ENCODE measurements at places on chromosomes 13 and 19. TPM values are rescaled to one million over a fixed set of nuclear protein-coding genes. Genes with fewer than 3 reads are reported as not detected.
A peak's percentile ranks its signal among the peaks of the same experiment; 100 is the strongest.

The CEACAM8 gene
- 0.16 TPM for total RNA-seq

The LYPD5 gene
- 6.3 TPM for total RNA-seq

The TBXA2R gene
- total RNA-seq, result 7.9 TPM

The SPACA4 gene
- not detected for total RNA-seq

The BABAM1 gene
- total RNA-seq, result 75.5 TPM

The CYP2A6 gene
- total RNA-seq, result not detected

The CATSPERD gene
- 2.7 TPM for total RNA-seq

The RPS19 gene
- total RNA-seq, result 2,044 TPM

The SIGLEC14 gene
- total RNA-seq, result 59.9 TPM

The KLK15 gene
- not detected for total RNA-seq

The LIN7B gene
- total RNA-seq, result 6.9 TPM

The ARRDC5 gene
- 0.35 TPM for total RNA-seq

The NLRP5 gene
- not detected for total RNA-seq

DNA sequence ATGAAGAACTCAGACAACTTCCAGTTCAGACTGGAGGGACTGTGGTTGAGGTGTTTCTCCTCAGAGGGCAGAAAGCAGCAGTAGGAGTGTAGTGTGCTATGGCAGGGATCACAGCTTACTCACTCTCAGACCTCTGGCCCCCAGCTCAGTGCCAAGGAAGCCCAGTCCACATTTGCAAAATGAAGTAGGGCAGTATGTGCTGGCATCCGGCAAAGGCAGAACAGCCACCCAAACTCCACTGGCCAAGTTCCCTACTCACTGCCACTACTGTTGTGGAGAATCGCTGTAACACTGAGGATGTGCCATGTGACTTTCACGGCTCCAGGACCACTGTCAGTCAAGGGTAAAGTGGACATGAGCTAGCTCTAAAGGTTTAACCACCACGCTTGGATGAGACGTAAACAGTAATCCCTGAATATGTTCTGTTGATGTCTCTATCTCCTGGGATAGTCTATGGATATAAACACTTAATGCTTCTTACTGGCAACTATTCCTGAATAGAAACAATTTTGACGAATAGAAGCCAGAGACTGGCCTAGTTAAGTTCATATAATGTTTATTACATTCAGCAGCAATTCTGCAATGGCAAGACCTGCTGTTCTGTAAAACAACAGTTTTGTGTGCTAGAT is 67.0 kb upstream of the SLC15A1 start:
- H3K4me1 ChIP-seq, result no peaks in the 10 kb centered on the region
- no peaks in the 10 kb centered on the region for H3K27me3 ChIP-seq
- no peak overlapping the region for H3K4me3 ChIP-seq
- no peak overlapping the region for H3K27ac ChIP-seq
- no peak for DNase-seq

DNA sequence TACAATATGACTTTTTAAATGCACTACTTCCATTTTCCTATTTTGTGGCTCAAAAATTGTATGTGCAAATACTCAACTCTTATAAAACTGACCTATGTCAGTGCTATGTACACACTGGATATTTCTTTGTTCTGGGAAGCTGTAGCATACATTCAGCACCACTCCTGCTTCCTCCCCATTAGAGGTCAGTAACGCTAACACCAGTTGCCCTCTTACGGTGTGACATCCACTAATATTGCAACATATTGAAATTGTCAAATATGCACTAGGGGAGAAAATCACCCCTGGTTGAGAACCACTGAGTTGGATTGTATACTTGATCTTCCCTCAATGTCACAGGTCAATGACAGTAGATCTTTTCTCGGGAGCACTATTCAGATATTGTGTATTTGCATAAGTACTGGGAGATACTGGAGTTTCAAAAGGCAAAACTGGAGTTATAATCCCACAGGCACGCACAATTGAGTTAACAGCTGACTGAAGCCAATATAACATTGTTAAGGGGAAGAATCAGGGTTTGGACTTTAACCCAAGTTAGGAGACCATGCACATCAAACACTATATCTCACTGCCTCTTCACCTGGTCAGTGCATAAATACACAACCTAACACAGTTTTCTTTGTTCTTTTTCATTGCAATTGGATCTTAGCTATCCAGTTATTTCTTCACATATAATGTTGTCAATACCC is 1276.5 kb upstream of the MIR17HG start:
- no peaks in the 10 kb centered on the region for H3K36me3 ChIP-seq
- DNase-seq, result no peak
- H3K4me3 ChIP-seq, result no peak overlapping the region
- H3K27ac ChIP-seq, result no peak overlapping the region

GRCh38 chr19:6032827-6033226 is 54.9 kb upstream of the RANBP3 start:
- no peaks in the 10 kb centered on the region for H3K4me1 ChIP-seq
- DNase-seq, result no peak
- no peaks in the 10 kb centered on the region for H3K36me3 ChIP-seq
- H3K4me3 ChIP-seq, result no peak overlapping the region

GRCh38 chr19:18304208-18304457 is 18.7 kb downstream of the LSM4 start:
- H3K27ac ChIP-seq, result peak overlapping the region; percentile 98
- no peaks in the 10 kb centered on the region for H3K27me3 ChIP-seq
- peak overlapping the region; percentile 40 for H3K4me3 ChIP-seq
- no peak for DNase-seq
- H3K4me1 ChIP-seq, result peaks cover 17% of the 10 kb centered on the region

DNA sequence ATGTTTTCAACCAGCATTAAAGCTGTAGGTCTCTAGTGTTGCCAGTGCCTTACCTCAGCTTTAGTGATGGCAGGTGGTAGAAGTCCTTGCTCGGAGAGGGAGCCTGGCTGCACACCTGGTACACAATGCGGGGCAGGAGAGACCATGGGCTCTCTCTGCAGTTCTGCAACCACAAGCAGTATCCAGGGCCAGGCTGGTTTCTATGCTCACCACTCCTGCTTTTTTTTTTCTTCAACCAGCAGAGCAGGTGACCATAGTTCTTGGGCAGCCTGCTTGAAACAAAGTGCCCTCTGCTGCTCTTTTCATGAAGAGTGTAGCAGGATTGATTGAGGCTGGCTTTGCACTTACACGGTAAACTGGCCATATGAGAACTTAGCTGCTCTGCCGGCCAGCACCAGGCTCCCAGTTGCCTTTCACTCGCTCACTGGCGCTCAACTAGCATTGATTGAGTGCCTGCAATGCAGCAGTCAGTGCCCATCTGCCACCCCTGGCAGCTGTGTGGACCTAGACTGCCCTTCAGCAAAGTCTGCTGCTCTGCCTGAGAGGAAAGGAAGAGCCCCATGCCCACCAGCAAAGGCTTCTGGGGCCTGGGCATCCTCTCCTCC is 4.4 kb upstream of the CHAMP1 start:
- no peak overlapping the region for H3K4me3 ChIP-seq
- no peak overlapping the region for H3K27ac ChIP-seq
- no peak for DNase-seq

GRCh38 chr19:27794494-27795042 is 1418.4 kb downstream of the UQCRFS1 start:
- DNase-seq, result peak; percentile 13
- no peak overlapping the region for H3K27ac ChIP-seq

DNA sequence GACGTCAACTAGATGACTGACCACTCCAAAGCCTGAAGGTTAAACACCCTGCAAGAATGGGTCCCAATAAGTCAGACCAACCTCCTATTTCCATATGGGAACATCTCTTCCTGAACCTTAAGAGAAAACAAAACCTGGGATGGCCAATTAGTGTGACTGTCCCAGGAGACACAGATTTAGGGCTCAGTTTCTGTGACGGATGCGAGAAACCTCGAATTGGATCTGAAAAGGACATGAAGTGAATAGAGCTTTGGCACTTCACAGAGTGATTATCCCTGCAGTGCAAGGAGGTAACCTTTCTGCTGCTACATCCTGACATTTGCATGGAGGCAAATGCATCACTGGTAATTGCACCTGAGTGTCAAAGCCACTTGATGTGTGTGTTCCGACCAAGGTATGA is 442.2 kb upstream of the KLF12 start:
- H3K4me3 ChIP-seq, result no peak overlapping the region
- no peak overlapping the region for H3K27ac ChIP-seq
- no peak for DNase-seq
- peaks cover 3% of the 10 kb centered on the region for H3K4me1 ChIP-seq
- H3K36me3 ChIP-seq, result no peaks in the 10 kb centered on the region

DNA sequence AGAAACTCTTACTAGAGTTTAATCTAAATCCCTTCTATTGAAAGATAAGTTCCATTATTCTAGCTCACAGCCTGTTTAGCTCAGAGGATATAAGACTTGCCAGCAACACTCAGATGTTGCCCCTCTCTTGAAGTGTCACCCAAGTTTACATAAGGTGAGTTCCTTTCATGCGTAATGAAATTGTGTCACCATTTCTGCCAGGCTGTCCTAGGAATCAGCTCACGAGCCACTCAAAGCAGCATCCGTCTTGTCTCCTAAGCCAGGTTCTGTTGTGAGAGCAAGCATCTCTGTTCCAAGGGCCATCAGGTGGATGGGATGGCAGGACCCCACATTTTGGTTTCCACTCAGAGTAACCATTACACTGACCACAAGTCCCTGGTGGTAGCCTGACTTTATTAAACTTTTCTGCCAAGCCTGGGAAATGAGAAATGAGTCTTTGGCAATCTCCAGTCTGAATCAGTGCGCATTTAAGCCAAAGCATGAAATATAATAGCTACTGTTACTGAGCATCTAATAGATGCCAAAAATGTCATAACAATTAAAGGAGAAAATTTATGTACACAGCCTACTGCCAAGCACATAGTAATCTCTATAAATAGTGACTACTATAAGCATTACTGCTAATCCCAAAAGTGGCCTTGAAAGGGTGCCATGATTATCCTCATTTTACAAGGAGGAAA is 179.6 kb upstream of the MIR17HG start:
- no peak for DNase-seq
- H3K4me3 ChIP-seq, result no peak overlapping the region
- H3K36me3 ChIP-seq, result no peaks in the 10 kb centered on the region
- H3K4me1 ChIP-seq, result no peaks in the 10 kb centered on the region

- H3K27ac ChIP-seq, result no peak overlapping the region
- no peaks in the 10 kb centered on the region for H3K36me3 ChIP-seq
- DNase-seq, result no peak
- H3K4me1 ChIP-seq, result no peaks in the 10 kb centered on the region
- no peak overlapping the region for H3K4me3 ChIP-seq
These were observed 217.6 kb downstream of the PCCA start for GRCh38 chr13:100306434-100306999.

DNA sequence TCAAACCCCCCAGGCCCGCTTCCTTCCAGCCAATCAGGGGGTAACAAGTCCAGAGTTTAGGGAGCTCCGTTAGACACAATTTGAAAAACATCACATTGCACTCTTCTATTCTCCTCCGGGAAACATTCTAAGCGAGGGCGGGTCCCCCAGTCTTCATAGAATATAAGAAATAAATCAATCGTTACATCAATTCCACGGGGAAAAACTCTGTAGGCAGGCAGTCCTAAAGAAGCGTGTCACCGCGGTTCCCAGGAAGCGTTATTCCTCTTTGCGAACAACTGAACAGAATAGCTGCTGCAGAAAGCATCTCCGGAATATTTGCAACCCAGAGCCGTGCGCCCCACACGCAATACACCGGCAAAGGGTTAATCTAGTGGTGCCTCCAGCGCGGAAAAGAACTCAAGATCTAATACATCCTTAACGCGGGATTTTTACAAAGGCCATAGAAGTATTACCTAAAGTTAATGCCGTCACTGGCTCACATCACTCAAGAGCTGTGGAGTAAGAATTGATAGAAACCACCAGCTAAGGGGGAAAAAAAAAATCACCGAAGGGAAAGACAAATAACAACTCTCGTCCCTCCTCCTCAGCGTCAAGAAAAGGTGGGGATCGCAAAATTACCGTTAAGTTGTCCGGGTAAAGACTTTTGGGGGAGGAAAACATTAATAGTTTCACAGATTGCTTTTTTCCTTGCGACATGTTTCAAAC is 65.1 kb downstream of the KCNRG start:
- peak; percentile 52 for DNase-seq
- peak overlapping the region; percentile 83 for H3K27ac ChIP-seq
- H3K36me3 ChIP-seq, result no peaks in the 10 kb centered on the region
- H3K4me3 ChIP-seq, result peak overlapping the region; percentile 66
- H3K4me1 ChIP-seq, result peaks cover 73% of the 10 kb centered on the region

GRCh38 chr19:19324059-19324770 is 3.6 kb downstream of the MAU2 start:
- H3K4me1 ChIP-seq, result peaks cover 56% of the 10 kb centered on the region
- no peaks in the 10 kb centered on the region for H3K27me3 ChIP-seq
- H3K27ac ChIP-seq, result no peak overlapping the region
- no peak for DNase-seq
- H3K36me3 ChIP-seq, result no peaks in the 10 kb centered on the region

GRCh38 chr19:14530506-14530905 is 1.1 kb downstream of the TECR start:
- H3K4me3 ChIP-seq, result peak overlapping the region; percentile 65
- H3K27ac ChIP-seq, result no peak overlapping the region
- no peaks in the 10 kb centered on the region for H3K36me3 ChIP-seq
- H3K27me3 ChIP-seq, result no peaks in the 10 kb centered on the region
- peaks cover 4% of the 10 kb centered on the region for H3K4me1 ChIP-seq
- DNase-seq, result no peak

DNA sequence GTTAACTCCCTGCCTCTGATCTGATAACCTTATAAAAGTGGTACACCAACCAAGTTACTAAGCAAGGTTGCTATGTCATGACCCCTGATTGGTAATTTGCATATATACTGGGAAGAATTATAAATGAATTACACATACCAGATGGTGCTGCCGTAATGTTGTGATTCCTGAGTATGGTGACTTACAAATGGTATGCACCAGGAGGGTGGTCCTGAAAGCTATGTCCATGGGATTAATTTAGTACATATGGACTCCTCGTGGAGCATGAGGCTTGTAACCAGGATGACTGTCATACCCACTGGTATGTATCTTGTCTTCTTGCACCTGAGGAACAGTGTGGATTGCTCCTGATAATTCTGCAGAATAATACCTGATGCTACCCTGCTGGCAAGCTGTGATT is 240.6 kb downstream of the GPC6 start:
- no peaks in the 10 kb centered on the region for H3K36me3 ChIP-seq
- H3K4me3 ChIP-seq, result no peak overlapping the region
- no peak for DNase-seq

- peak overlapping the region; percentile 71 for H3K4me3 ChIP-seq
- no peaks in the 10 kb centered on the region for H3K27me3 ChIP-seq
- H3K27ac ChIP-seq, result peak overlapping the region; percentile 89
- DNase-seq, result peak; percentile 65
- no peaks in the 10 kb centered on the region for H3K36me3 ChIP-seq
- H3K4me1 ChIP-seq, result peaks cover 61% of the 10 kb centered on the region
These were observed 608 bp downstream of the MYADM start for GRCh38 chr19:53868091-53868891.
